Stimulated activated CD8-positive, alpha-beta memory T cell treated with anti-CD3 and anti-CD28 coated beads, Interleukin-15, amount 100 ng/mL, for 4 hours (primary cell): ENCODE measurements at places on chromosomes 5 and 9.

GRCh38 chr5:66306105-66306843 lies 162.2 kb downstream of the SREK1 start:
- DNase-seq = no peak

DNA sequence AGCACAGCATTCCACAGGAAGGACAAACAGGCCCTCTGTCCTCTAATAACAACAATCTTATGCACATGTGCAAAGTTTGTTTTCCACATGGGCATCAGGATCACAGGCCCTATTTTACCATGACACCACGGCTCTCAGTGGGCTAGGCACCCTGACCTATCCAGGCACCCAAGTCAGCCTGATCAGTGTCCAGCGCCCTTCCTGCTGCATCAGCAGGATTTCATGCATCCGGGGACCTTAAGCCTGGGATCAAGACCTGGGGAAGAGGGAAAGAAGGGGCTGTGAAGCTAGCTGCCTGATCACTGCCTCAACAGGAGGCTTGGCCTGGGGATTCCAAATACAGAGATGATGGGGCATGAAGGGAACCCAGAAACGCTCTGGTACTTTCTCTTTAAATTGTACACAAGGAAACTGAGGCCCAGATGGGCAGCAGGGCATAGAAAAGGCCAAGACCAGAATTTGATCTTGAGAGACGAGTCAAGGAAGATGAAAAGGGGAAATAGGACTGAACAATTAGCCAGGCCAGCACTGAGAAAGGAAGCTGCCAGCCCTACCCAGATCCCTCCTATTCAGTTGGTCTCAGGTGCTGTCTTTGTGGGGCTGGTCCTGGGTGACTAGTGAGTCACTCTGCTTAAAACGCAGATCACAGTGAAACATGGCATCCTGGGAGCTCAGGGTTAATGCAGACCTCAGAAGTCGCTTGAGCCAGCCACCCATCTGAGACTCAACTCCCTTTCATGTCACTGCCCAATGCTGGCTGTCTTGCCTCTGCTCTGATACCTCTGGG lies 57.9 kb downstream of the SHB start:
- no peak for DNase-seq

- no peak for DNase-seq
Measured at GRCh38 chr5:147509041-147509709, 693 bp downstream of the DPYSL3 start.

- no peak for DNase-seq
Measured at GRCh38 chr5:35665096-35665495, 47.4 kb downstream of the SPEF2 start.

DNA sequence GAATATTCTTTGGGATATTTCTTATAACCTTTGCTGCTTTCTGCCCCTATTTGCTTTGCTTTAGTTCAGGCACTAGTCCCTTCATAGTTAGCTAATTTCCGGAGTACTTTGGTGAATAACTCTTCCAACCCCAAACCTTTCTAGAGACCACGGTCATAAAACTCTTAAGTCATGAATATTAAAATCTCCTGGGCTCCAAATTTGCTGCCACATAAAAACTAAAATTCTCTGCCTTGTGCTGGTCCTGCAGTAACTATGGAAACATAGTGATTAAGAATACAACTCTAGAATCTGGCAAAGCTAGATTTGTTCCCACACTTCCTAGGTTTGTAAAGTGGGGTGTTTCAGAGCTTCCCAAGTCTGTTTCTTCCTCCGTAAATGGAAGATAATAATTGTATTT lies 10.0 kb upstream of the ACTBL2 start:
- DNase-seq = no peak

GRCh38 chr5:167352801-167353200 lies 938.6 kb upstream of the WWC1 start:
- no peak for DNase-seq

GRCh38 chr5:73151766-73152410 lies 21.1 kb upstream of the TMEM174 start:
- DNase-seq = no peak

DNA sequence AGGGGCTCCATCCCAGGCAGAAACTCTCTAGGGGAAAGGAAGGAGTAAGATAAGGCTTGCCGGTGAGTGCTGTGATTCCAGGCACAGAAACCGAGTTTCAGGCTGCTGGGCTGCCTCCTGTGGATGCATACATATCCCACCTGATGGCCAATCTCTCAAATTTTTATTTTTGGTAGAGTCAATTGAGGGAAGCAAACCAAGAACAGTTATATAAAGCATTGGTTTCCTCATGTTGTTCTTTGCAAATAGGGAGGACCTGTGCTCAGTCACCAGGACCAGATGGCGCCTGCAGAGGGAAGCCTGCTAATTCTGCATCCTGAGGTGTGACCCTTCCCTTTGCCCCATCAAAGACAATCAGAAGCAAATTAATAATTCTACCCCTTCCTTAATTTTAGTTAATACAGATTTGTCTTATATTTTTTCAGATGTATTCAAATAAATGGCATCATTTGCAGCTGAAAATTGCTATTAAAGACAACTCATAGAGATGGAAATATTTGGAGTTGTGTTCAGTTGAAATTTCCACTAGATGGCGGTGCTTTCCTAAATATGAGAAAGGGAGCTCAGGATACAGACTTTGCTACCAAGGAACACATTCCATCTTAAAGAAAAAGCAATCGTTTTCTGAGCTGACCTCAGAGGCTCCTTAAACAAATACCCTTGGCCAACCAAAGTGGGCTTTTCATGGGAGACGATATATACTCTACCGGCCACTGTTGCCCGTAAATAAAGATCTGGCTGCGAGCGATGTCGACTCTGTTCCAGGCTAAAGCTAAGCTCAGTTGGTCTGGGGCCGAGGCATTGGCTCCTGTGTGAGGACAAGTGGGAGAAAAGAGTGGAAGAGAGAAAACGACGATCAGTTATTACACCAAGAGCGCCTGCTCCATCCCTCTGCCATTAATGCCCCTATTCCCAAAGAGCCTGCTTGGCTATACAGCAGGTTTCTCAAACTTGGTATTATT lies 225.7 kb upstream of the KLF9 start:
- DNase-seq = no peak

DNA sequence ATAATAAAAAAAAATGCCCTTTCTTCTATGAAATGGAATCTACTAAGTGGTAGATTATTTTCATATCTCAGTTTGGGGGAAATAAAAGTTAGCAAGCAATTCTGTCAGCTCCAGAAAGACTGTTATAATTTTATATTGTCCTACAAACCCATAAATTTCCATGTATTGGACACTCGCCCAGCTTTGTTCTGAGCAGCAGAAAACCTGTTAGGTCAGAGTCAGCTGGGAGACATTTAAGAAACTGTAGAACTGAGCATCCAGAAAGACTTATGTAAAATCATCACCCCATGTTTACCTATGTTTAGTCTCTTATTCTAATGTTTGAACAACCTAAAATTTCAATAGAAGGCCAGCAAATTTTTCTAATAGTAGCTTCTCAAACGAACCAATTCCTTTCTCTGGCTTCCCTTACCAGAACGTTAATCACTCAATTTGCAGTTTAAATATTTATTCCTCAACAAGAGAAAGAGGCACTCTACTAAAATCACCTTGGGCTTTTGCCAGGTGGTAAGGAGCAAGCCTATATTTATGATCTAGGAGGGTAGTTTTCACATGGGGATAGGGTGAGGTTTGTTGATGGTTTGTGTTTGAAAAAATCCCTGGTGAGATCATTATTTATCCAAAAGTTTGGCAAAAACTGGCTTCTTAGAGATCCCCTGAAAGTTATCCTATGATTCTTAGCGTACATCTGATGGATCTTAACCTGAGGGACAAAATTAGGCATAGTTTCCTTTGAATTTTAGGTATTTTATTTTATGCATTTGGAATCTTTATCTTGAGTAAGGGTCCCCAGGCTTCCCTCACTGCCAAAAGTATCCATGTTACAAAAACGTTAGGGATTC lies 34.4 kb downstream of the MACROH2A1 start:
- no peak for DNase-seq
